ENCODE measurements at places on chromosomes 3 and 15.

DNA sequence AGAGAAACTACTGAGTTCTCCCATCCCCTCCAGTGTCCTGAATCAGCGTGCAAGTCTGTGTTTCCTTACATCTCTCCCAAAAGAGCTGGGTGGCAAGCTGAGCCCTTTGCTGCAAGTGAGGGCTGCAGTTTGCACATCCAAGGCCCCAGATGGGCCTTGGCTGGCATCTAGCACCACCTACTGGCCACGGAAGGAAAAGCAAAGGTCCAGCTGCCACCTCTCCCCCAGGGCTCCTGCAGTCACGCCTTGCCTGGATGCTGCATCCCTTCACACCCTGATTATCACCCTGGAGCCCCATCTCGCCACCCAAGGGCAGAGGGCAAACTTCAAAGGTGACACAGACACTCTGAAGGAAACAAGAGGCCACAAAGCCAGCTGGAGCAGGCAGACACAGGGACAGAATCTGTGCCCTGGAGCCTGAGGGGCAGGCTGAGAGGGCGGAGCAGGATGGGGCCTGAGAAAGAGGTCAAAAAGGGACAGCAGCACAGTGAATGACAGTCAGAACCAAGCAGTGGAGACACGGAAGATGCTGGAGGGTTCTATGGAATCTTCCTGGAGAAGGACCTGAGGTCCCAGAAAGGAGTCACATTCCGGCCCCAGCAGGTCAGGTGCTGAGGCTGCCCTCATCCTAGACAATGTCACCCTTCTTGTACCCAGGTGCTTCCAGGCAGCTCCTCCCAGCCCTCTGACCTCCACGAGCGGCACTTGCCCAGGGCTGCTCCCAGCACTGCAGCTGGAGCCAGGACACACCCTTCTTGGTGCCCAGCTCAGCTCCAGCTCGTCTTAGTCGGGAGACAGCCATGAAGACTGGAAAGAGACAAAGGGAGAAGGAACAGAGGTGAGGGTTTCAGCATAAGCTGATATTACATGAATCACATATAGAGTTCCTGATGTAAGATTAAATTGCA lies 18.3 kb upstream of the NTRK3 start:
- peak; percentile 13 for DNase-seq

- DNase-seq = no peak
These were observed 23.9 kb downstream of the LRRC49 start for GRCh38 chr15:70916531-70916930.

GRCh38 chr3:32421991-32422859 lies 30.6 kb downstream of the CMTM7 start:
- peak; percentile 32 for DNase-seq

DNA sequence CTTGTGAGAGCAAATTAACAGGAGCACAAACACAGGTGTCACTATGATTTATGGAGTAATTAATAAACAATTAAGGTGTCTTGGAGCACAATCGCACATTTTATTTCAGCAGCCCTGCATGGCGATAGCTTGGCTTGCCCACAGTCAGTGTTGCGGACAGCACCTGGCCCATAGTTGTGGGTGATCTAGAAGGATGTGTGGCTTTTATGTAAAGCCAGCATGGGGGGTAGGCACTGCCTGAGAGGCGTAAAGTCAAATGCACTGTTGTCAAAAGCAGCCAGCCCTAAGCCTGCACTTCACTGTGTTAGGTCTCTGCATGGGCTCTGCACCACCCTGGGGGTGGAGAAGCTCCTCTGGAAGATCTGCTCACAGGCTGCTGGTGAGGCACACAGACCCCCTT lies 177.4 kb upstream of the PPP2R3A start:
- no peak for DNase-seq

GRCh38 chr15:92079647-92080255 lies 226.2 kb downstream of the SLCO3A1 start:
- no peak for DNase-seq

Data from GOT3 (cell line).